ENCODE measurements at places on chromosomes 2 and 18.

DNA sequence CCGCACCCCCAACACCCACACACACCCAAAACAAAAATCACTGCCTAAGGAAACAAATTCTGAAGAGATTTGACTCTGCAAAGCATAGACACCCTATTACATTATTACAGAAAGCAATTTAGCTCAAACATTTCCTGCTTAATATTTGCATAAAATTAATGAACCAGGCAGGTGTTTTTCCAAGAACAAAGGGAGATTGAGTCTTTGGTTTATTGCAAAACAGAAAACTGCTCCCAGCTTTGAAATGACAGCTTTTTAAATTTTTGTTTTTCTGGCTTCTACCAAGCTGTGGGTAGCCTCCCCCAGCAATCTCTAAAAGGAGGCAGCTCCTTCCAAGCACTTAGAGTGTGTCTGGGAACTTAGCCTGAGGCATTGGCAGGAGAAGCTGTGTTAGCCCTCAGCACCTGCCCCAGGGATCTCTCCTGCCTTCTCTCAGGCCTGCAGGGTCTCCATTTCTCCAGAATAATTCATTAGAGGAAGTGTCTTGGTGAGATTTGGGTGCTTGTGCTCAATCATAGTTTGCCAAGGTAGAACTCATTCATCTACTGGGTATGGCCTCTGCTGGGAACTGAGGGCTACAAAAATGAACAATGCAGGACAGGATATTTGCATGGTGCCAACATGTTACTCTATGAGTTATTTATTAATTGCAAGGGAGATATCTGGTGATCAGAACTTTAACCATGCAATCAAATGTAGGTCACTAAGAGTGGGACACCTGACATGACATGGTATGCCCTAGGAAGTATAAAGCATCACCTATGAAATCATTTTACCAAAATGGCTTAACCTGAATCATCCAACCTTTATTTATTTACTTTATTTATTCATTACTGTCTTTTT, 58.7 kb downstream of the B3GNT2 start:
- no peak for DNase-seq

GRCh38 chr2:31475692-31476091, 61.1 kb upstream of the XDH start:
- DNase-seq = no peak

- DNase-seq = no peak
These were observed 45.7 kb upstream of the RAPH1 start for GRCh38 chr2:203580844-203581243.

GRCh38 chr2:105403241-105403782, 4.5 kb upstream of the FHL2 start:
- no peak for DNase-seq

- no peak for DNase-seq
These were observed 14.8 kb upstream of the PSD4 start for GRCh38 chr2:113158884-113159553.

- DNase-seq = peak; percentile 71
These were observed 184.1 kb upstream of the FN1 start for GRCh38 chr2:215619989-215620388.

GRCh38 chr2:204005940-204006721, 69.6 kb downstream of the ICOS start:
- no peak for DNase-seq

DNA sequence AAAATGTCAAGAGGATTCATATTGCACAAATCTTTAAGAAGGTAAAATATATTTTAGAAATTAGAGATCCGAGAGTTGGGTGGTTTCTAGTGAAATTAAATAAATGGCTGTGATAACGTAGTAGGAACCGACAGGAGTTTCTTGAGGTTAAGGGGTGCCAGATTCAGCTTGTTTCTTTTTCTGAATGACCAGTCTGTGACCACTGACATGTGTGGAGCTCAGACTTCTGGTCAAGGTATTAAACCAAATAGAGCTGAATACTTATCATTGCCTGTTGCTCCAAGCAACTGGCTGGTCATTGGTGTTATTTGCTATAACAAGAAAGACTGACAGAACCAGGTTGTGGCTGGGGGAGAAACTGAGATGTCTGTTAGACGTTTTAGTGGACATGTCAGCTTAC, 408.2 kb upstream of the HS6ST1 start:
- no peak for DNase-seq

All from upper lobe of right lung (tissue), 1 donor.